ENCODE measurements at places on chromosomes 4 and X.

- H3K27me3 ChIP-seq, result no peaks in the 10 kb centered on the region
- no peak for DNase-seq
- no peak overlapping the region for H3K27ac ChIP-seq
- H3K4me1 ChIP-seq, result no peaks in the 10 kb centered on the region
- H3K4me3 ChIP-seq, result no peak overlapping the region
These were observed 38.2 kb downstream of the BEX3 start for GRCh38 chrX:103414561-103414960.

DNA sequence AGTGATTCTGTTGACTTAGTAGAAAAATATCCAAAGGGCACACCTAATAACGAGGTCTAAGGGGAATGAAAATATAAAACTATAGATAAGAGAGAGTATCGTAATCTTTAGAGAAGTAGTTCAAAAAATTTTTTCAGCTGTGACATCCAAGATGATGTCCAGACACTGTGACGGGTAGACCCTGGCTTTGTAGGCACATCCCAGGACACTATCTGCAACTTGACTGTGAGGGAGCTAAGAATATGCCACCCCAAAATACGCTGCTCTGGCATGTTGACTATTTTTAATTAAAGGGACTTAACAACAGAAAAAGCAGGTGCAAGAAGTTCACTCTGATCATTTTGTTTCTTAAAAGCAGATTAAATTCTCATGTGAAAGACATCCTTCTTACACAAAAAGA, 89.5 kb downstream of the CLCN4 start:
- H3K27ac ChIP-seq, result no peak overlapping the region
- H3K4me3 ChIP-seq, result no peak overlapping the region
- no peak for DNase-seq
- H3K4me1 ChIP-seq, result no peaks in the 10 kb centered on the region
- no peaks in the 10 kb centered on the region for H3K36me3 ChIP-seq

DNA sequence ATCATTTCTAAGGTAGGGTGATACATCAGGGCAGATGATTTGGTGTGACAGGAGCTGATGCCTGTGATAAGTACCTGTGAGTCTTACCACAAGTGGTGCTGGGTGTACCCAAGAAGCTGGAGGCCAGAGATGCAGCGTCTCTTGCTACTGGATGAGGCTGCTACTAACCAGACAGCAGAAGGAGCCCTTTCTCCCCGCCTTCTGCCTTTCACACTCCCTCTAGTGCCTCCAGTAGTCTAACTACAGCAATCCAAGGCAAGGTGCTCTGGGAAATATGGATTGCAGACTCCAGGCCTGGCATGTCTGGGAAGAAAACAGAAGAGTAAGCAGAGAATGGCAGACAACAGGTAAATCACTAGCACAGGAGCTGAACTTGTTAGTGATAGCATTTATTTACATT, 470.8 kb downstream of the NKX6-1 start:
- no peak for DNase-seq
- H3K4me1 ChIP-seq, result no peaks in the 10 kb centered on the region
- no peak overlapping the region for H3K4me3 ChIP-seq
- no peaks in the 10 kb centered on the region for H3K36me3 ChIP-seq
- no peak overlapping the region for H3K27ac ChIP-seq

DNA sequence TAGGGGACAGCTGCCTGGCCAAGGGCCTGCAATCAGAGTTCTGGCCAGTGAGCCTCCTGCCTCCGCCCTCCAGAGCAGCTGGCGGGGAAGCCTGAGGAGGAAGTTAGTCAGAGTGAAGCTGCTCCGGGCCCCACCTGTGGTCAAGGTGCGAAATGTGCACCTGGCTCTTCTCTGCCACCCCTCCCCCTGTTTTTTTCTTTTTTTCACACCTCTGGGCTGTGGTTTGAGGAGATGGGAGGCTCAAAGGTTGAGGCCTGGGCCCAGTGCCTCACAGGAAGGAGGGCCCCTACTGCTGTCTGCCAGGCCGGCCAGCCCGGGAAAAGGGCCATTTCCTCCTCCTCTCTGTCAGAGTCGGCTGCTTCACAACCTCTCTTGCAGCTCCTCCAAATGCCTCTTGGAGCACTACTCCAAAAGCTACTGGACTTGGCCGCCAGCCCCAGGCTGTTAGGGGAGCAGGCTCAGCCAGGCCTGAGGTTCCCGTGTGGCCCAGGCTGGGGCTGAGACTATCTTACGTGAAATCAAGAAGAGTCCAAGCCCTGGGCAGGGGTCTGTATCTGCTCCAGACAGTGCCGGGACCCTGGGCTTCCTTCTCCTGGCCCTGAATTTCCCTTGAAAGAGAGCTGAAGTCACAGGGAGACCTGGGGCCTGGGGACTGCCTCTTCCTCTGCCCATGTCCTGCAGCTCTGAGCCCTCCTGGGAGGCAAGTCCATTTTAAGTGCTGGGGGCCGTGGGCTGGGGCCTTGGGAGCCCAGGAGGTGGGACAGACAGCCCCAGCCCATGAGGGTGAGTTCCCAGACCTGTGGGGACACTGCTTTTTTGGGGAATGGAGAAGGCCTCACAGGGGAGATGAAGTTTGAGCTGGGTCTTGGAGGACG, 4.5 kb upstream of the CXCR3 start:
- H3K4me3 ChIP-seq, result no peak overlapping the region
- no peak overlapping the region for H3K27ac ChIP-seq
- H3K4me1 ChIP-seq, result no peaks in the 10 kb centered on the region
- no peaks in the 10 kb centered on the region for H3K27me3 ChIP-seq
- no peaks in the 10 kb centered on the region for H3K36me3 ChIP-seq

DNA sequence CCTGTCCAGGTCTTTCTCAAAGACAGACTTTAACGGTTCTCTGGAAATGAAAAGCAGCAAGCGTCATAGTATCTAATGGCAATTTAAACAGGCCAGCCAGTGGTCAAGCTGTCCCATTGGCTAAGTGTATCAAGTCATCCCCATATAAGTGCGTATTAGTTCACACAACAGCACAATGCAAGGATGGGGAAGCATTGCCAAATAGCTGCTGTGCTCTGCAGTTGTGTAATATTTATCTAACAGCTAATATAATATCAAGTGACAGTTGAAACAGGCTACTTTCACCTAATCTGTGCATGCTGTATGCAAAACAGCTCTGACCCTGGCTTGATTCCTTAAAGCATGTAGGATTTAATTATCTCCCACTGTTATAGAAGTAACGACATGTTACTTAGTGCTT, 134.8 kb upstream of the PPARGC1A start:
- H3K27me3 ChIP-seq, result peaks cover 3% of the 10 kb centered on the region
- H3K4me1 ChIP-seq, result no peaks in the 10 kb centered on the region
- no peak overlapping the region for H3K4me3 ChIP-seq
- no peaks in the 10 kb centered on the region for H3K36me3 ChIP-seq
- no peak for DNase-seq

DNA sequence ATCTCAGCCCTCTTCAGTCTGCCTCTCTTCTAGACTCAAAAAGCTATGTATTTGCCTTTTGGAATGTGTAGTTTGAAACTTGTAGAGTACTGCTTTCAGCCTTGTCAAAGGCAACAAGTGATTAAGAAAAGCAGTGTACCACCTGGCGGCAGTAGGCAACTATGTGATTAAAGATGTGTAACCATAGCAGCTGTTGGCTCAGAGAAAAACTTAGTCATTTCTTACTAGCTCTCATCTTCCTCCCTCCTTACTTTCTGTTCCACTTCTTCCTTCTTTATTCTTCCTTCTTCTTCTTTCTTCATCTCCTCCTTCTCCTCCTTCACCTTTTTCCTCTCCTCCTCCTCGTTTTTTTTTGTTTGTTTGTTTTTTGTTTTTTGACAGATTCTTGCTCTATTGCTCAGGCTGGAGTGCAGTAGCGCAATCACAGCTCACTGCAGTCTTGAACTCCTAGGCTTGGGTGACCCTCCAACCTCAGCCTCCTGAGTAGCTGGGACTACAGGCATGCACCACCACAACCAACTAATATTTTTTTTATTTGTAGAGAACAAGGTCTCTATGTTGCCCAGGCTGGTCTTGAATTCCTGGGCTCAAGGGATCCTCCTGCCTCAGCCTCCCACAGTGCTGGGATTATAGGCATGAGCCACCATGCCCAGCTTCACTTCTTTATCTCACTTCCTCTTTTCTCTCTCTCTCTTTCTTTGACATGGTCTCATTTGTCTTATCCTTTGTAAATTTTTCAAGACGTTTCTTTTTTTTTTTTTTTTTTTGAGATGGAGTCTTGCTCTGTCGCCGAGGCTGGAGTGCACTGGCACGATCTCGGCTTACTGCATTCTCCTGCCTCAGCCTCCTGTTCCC, 32.6 kb downstream of the ABHD18 start:
- H3K4me3 ChIP-seq, result no peak overlapping the region
- H3K36me3 ChIP-seq, result no peaks in the 10 kb centered on the region
- no peak for DNase-seq
- H3K27ac ChIP-seq, result no peak overlapping the region
- H3K27me3 ChIP-seq, result no peaks in the 10 kb centered on the region

- no peaks in the 10 kb centered on the region for H3K36me3 ChIP-seq
- no peak overlapping the region for H3K4me3 ChIP-seq
- H3K27me3 ChIP-seq, result no peaks in the 10 kb centered on the region
- no peaks in the 10 kb centered on the region for H3K4me1 ChIP-seq
- peak; percentile 16 for DNase-seq
These were observed 440.3 kb upstream of the AADAT start for GRCh38 chr4:170529748-170530722.

GRCh38 chr4:183284965-183285364, 35.1 kb downstream of the CLDN22 start:
- H3K27me3 ChIP-seq, result no peaks in the 10 kb centered on the region
- H3K4me3 ChIP-seq, result no peak overlapping the region
- H3K4me1 ChIP-seq, result no peaks in the 10 kb centered on the region
- no peak for DNase-seq
- H3K36me3 ChIP-seq, result peaks cover 86% of the 10 kb centered on the region

GRCh38 chr4:86831262-86832130, 17.7 kb downstream of the SLC10A6 start:
- H3K27ac ChIP-seq, result no peak overlapping the region
- H3K4me1 ChIP-seq, result peaks cover 6% of the 10 kb centered on the region
- DNase-seq, result no peak
- no peak overlapping the region for H3K4me3 ChIP-seq

DNA sequence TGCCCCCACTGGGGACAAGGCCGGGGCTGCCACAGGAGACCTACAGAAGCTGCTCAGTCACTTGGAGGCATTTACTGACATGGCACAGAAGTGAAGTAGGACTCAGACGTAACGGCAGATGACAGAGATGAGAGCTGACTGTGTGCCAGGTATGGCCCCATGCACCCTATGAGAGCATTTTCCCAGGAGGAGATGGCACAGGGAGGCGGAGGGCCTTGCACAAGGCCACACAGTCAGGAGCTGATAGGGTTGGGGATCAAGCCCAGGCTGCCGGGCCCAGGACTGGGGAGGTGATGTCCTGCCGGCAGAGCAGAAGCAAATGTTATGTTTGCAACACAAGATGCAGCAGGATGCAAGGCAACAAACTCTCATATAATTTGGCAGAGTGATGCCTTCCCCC, 34.1 kb downstream of the NAT8L start:
- no peaks in the 10 kb centered on the region for H3K4me1 ChIP-seq
- DNase-seq, result no peak
- H3K27me3 ChIP-seq, result peaks cover 5% of the 10 kb centered on the region

GRCh38 chr4:20421603-20421985, 169.9 kb downstream of the SLIT2 start:
- H3K27me3 ChIP-seq, result no peaks in the 10 kb centered on the region
- no peak overlapping the region for H3K27ac ChIP-seq
- H3K4me1 ChIP-seq, result peaks cover 31% of the 10 kb centered on the region
- no peak for DNase-seq

GRCh38 chrX:19535476-19535875, 20.2 kb upstream of the MAP3K15 start:
- H3K36me3 ChIP-seq, result no peaks in the 10 kb centered on the region
- H3K4me1 ChIP-seq, result no peaks in the 10 kb centered on the region
- no peak overlapping the region for H3K27ac ChIP-seq
- peak; percentile 51 for DNase-seq

DNA sequence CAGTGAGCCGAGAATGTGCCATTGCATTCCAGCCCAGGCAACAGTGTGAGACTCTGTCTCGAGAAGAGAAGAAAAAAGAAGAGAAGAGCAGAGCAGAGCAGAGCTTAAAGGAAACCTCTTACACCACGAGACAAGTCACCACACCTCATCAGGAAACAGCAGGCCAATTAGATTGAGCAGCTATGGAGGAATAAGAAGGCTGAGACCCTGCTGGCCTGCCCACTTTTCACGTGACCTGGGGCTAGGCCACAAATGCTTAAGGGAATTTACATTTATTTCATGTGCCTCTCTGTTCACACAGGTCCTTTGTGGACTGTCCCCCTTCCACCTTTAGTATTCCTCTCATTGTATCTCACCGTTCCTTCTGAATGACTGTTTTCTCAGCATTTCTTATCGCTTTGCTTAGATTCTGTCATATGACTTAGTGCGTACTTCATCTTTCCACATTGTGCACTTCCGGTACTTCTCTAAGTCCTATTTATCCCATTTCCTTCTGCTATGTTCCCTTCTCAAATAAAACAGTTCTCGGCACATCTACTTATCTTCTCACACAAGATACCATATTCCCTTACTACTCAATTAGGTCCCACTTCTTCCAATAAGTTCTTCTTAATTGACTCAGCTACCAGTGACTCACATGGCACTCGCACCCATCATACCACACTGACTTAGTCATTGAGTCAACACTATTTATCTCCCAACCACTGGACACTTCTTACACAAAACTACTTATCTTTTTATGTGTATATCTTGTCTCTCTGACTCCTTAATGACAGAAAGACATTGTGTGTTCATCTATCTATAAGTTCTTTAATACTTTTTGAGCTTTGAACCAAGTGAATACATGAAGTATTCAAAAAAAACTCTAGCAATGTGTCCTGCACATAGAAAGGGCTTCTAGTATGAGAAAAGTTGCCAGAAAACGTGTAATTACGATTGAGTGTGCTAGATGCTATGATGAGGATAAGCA, 11.0 kb downstream of the CUL4B start:
- no peaks in the 10 kb centered on the region for H3K4me1 ChIP-seq
- H3K36me3 ChIP-seq, result no peaks in the 10 kb centered on the region
- no peak overlapping the region for H3K27ac ChIP-seq
- H3K27me3 ChIP-seq, result no peaks in the 10 kb centered on the region
- peak; percentile 12 for DNase-seq

DNA sequence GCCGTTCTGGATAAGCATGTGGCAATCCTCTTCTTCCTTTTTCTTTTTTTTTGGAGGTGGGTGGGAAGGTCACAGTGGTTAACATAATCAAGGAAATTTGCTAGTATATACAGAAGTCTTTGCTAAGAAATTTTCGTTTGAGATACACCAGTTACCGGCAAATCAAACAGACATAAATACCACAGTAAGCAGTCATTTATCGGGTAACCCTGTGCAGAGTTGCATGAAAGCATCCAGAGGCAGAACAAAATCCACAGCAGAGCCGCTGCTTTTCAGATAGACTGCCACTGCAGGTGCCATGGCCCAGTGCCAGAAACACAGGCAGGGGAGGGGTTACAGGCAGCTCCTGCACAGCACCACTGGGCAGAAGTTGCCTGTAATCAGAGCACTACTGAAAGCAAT, 179.1 kb upstream of the MAB21L2 start:
- no peak overlapping the region for H3K4me3 ChIP-seq
- peak; percentile 61 for DNase-seq
- peaks cover 4% of the 10 kb centered on the region for H3K4me1 ChIP-seq
- H3K27ac ChIP-seq, result no peak overlapping the region
- H3K36me3 ChIP-seq, result no peaks in the 10 kb centered on the region

GRCh38 chr4:79147251-79147650, 178.6 kb downstream of the NAA11 start:
- no peaks in the 10 kb centered on the region for H3K4me1 ChIP-seq
- no peaks in the 10 kb centered on the region for H3K36me3 ChIP-seq
- no peak overlapping the region for H3K4me3 ChIP-seq
- no peak overlapping the region for H3K27ac ChIP-seq
- no peak for DNase-seq
